ENCODE measurements at places on chromosomes 16 and 17. TPM values are rescaled to one million over a fixed set of nuclear protein-coding genes. Genes with fewer than 3 reads are reported as not detected.

DNA sequence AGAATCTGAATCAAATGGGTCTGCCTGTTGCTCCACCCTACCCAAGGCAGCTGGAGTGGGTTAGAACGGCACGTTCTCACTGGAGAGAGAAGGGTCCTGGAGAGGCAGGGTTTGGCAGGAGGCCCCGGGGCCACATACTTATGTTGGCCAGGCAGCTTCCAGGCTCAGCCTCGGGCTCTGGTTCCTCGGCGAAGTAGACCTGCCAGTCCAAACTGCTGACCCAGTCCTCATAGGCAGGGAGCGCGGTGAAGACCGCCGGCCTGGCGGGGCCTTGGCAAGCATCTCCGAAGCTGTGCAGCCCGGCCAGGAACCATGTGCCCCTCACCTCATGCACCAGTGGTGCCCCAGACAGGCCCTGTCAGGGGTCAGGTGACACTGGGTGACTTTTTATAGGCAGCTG is 4.8 kb downstream of the PRSS53 start:
- no peaks in the 10 kb centered on the region for H3K27me3 ChIP-seq
- no peaks in the 10 kb centered on the region for H3K36me3 ChIP-seq
- DNase-seq, result no peak
- H3K27ac ChIP-seq, result no peak overlapping the region
- no peaks in the 10 kb centered on the region for H3K4me1 ChIP-seq

GRCh38 chr17:80969674-80970043 is 22.0 kb upstream of the CHMP6 start:
- H3K27me3 ChIP-seq, result no peaks in the 10 kb centered on the region
- DNase-seq, result no peak
- H3K4me3 ChIP-seq, result no peak overlapping the region
- H3K27ac ChIP-seq, result no peak overlapping the region
- no peaks in the 10 kb centered on the region for H3K4me1 ChIP-seq

- no peak overlapping the region for H3K27ac ChIP-seq
- no peaks in the 10 kb centered on the region for H3K27me3 ChIP-seq
- no peak for DNase-seq
- H3K4me3 ChIP-seq, result no peak overlapping the region
- no peaks in the 10 kb centered on the region for H3K36me3 ChIP-seq
Measured at GRCh38 chr16:66147291-66147690, 219.2 kb upstream of the CDH5 start.

The SLC13A5 gene
- total RNA-seq, result 1.4 TPM

The BAIAP3 gene
- total RNA-seq, result 23.0 TPM

DNA sequence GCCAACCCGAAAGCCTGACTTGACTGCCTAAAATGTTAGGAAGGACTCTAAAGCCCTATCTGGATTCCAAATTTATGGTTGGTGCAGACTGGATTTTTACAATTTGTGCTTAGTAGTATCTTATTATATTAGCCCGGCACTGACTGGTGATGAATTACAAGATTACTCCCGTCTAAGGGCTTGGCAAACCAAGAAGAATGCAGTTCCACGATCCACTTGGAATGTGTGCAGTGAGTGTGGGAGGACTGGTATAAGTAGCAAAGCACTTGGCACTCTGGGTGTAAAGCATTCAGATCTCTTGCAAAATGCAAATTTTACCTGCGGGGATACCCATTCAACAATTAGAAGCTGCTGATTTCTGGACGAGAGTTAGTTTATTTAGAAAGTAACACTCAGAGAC is 539.4 kb downstream of the MAF start:
- H3K27me3 ChIP-seq, result no peaks in the 10 kb centered on the region
- DNase-seq, result no peak
- peaks cover 16% of the 10 kb centered on the region for H3K4me1 ChIP-seq

DNA sequence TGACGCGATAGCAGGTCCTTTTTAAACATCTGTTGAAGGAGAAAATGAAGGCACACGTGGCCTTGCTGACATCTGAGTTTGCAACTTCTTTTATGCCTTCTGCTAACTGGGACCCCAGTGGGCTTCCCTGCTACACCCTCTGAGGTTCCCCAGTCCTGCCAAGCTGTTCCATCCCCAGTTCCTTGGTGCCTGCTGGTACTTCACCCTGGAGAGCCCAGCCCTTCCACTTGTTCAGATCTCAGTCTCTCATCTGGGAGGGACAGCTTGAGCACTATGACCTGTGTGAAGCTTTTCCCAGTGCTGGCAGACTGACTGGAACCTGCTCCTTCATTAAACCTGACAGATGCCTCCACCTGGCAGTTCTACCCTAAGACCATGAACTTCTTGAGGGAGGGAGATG is 95.5 kb downstream of the WWOX start:
- H3K27me3 ChIP-seq, result no peaks in the 10 kb centered on the region
- H3K36me3 ChIP-seq, result no peaks in the 10 kb centered on the region
- H3K4me3 ChIP-seq, result no peak overlapping the region
- no peak for DNase-seq
- peaks cover 15% of the 10 kb centered on the region for H3K4me1 ChIP-seq

- H3K4me3 ChIP-seq, result peak overlapping the region; percentile 74
- peaks cover 28% of the 10 kb centered on the region for H3K27me3 ChIP-seq
- no peak overlapping the region for H3K27ac ChIP-seq
- peaks cover 26% of the 10 kb centered on the region for H3K4me1 ChIP-seq
- DNase-seq, result peak; percentile 52
Measured at GRCh38 chr16:79601092-79601930, 774 bp upstream of the MAF start.

The GP1BA gene
- total RNA-seq, result not detected

The OR1A1 gene
- not detected for total RNA-seq

The NEUROD2 gene
- not detected for total RNA-seq

The KRT13 gene
- not detected for total RNA-seq

Measured in GM23338 (cell line).